ENCODE measurements at places on chromosomes 2 and 18.

DNA sequence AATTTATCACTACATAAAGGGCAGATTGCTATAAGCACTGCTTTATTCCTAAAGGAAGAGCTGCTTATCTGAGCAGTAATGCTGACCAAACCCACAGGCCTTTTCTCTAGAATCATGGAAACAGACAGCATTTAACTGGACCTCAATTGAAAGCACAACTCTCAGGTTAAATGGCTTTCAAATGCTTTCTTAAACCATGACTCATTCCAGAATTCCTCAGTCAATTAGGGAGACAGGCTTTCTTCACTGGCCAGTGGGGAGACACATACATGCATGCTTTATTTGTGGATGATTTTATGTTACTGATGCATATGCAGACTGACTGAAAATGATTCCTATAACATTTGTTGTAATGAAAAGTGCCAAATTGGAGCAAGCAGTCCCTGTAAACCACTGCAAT lies 114.6 kb downstream of the ACVR1 start:
- DNase-seq, result no peak

DNA sequence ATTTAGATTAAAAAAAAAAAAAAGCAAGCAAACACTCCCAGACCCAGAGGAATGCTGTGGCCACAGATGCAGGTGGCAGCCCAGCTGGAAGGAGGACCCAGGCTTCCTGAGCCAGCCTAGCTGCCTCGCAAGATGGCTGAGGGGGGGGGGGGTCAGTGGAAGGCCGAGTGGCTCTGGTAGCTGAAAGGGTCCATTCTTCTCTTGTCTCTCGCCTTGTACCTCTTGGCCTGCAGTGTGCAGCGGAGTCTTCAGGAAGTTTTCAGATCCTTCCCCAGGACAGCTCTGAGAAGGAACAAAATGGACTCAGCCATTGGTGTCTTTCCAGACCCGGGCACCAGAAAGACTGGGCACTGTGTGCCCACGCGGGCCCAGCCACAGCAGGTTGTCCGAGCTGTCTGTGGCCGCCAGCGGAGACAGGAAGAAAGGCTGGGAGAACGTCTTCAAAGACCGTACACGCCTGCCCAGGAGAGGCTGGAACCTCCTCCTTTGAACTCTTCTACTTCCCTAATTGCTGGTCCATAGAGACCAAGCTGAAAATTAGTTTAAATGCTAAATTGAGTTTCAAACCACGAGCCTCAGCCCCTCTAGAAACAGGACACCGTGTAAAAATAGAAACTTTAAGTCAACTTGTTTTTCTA lies 21.3 kb downstream of the APCDD1 start:
- DNase-seq, result no peak

GRCh38 chr2:134074619-134075018 lies 179.3 kb upstream of the MGAT5 start:
- no peak for DNase-seq

DNA sequence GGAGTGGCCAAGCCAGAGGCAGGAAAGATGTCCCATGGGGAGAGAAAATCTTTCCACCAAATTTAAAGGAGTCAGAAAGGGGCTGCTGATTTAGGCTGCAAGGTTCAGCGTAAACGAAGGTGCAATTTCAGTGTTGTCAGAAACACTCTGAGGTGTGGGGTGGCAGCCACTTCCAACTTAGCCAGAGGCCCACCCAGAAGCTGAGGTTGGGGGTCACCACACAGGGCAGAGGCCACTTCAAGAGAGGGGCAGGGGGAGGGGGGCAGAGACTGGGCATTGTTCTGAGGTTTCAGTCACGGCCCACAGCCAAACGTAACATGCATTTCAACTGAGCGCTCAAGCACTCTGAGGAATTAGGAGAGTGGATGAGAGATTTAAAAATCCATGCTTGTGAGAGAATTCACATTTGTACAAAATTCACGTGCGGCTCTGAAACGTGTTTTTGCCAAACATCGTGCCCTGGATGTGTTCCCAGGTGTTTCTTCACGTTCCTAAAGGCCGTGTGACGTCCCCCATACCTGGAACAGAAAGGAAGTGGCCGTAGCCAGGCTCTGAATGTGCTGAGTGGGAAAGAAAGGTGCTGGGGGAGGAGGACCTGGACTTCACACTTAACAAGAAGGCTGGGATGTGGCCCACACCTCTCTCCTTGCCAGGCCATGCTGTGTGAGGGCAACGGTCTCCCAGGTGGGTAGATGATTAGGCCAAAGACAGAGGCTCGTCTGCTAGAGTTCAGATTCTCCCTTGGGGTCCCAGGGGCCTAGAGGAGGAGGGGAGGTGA lies 19.5 kb upstream of the BOK start:
- no peak for DNase-seq

DNA sequence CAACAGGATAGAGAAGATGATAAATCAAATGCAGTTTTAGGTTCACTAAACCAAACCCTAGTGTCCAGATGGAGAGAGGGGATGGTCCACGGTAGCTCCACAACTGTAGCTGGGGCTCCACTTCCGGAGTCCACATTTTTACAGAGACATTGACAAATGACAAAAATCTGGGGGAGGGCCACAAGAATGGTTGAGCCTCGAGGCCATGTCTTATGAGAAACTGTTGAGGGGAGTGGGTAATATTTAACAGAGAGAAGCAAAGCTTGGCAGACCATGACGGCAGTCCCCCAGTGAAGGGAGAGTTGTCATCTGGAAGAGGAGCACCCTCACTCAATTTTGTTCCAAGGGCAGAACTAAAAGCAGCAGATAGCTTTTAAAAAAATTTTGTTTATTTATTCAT lies 17.6 kb upstream of the EPHA4 start:
- DNase-seq, result no peak

- DNase-seq, result no peak
Measured at GRCh38 chr2:28423856-28424605, 31.4 kb downstream of the FOSL2 start.

DNA sequence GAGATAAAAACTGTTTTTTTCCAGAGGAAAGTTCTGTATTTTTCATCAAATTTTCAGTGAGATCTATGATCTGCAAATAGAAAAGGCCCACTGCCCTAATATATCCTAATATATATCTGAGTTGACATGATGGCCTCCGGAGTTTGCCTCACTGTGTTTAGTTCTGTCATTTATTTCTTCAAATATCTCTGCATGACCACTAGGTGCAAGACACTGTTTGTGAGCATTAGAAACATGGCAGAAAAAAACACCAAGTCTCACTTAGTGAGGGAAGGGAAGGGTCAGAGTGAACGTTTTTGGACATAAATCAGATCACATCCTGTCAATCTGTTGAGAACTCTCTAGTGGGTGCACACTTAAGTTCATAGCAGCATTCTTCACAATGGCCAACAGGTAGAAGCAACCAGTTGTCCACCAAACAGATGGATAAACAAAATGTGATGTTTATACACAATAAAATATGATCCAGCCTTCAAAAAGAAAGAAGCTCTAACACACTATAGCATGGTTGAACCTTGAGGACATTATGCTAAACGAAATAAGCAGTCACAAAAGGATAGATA lies 53.4 kb downstream of the SPIRE1 start:
- no peak for DNase-seq

DNA sequence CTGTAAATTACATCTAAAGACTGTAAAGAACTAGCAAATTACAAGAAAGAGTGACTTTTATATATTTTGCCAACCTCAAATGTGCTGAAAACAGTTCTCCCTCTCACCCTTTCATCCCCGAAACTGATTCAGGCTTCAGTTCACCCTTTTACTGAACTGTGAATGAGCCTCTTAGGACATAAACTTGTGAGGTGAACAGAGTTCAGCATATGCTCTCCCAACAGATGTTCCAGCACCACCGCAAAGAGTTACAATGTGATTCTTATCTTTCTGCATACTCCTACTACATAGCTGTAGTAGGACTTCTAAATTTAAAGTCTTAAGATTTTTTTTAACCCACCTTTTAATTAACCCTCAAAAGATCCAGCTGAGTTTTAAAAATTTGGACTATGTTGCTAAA lies 1.2 kb upstream of the ZCCHC2 start:
- no peak for DNase-seq

DNA sequence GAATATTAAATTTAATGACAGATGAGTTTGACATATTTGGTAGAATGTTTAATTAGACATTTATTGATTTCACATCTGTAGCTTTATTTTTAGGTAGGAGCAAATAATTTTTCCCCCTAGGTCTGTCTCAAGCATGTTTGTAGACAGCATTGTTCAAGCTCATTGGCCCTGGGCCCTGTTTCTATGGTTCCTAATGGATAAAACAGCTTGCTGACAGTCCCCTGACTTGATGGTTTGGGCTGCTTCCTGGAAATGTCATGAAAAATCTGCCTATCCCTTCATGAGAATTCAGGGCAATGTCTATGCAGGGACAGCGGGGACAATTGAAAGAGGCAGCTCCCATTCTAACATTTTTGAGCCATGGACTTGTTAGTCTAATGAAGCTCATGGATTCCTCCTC lies 14.6 kb upstream of the MEP1B start:
- no peak for DNase-seq

DNA sequence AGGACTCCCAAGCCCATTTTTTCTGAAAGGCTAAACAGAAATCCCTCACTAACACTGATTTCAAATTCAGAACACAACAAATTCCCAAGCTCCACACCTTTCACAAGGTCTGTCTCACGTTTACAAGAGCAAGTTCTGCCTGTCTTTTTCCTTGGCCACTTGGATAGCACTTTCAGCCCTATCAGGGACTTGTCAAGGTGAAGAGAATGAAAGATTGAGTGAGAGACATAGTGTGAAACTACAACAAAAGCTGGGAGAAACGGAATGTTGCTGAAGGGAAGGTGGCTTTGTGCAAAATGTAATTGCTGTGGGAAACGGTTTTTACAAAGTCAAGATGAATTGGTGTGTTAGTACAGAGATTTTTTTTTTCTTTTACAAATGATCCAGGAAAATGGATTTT lies 89.4 kb upstream of the GATA6 start:
- DNase-seq, result no peak

DNA sequence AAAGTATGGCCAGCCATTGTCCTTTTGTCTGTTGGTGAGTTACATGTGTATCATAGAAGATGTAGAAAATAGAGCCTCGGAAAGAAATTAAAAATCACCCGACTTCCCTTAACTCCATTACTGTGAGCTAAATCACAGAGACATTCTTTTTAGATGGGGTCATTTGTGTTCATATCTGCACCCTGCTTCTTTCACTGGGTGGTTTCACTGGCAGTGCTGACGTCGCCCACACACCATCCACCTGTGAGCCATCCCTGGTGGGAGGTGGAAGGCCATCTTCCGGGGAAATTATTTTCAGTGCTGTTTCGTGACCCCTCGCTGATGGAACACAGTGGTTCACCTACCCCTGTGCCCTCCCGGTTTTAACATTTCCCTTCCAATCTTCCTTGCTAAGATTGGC lies 21.2 kb downstream of the SH3BP4 start:
- DNase-seq, result no peak

DNA sequence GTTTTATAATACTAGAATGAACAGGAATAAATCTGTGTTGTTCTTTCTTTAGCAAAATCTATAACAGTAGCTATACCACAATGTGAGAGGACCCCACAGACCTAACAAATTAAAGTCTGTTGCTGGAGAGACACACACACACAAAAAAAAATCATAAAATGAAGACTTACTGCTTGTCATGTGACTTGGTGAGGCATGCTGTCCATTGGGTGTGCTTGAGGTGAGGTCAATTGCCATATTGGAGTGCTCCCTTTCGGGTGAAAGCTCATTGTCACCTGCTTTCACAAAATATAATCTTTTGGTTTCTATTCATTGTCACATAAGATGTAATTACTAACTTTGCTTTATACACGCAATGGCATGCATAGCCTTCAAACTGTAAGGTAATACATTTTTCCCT lies 3.9 kb downstream of the IKZF2 start:
- no peak for DNase-seq

DNA sequence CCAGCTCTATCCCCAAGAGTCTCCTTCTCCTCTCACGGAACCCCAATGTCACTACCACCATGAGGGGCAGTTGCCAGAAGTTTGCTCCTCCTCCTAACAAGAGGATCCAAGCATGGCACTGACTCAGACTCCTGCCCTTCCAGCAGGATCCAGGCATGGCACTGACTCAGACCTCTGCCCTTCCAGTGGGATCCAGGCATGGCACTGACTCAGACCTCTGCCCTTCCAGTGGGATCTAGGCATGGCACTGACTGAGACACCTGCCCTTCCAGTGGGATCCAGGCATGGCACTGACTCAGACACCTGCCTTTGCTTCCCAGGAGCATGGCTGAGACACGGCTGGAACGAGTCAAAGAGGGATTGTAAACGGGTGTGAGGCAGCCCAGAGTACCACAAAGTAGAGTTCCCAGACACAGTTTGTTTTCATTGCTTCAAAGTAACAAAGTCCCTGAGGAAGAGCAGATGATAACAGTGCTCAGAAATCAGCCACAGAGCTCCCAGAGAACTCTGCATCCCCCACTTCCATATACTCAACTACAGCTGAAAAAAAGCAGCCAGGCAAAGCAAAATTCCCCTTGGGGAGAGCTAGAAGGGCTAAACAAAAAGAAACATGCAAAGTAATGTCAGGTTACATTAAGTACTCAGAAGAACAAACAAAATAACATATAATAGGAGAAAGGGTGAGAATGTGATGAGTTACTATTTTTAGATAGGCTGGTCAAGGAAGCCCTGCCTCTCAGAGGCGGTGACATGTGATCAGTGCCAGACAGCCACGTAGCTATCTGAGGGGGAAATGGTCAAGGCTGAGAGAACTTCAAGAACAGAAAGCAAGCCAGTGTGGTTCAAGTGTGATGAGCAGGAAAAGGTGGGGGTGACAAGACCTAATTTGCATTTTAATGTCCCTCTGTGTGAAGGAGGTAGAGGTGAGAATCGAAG lies 3.0 kb downstream of the BUB1 start:
- DNase-seq, result no peak

GRCh38 chr18:73952296-73952946 lies 195.2 kb downstream of the FBXO15 start:
- DNase-seq, result no peak

DNA sequence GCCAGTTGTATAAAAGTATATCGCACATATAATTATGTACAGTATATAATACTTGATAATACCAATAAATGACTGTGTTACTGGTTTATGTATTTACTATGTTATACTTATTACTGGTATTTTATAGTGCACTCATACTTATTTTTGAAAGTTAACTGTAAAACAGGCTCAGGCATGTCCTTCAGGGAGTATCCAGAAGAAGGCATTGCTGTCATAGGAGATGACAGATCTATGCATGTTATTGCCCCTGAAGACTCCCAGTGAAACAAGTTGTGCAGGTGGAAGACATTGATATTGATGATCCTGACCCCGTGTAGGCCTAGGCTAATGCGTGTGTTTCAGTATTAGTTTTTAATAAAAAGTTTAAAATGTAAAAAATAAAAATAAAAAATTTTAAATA lies 20.3 kb upstream of the ASXL3 start:
- DNase-seq, result no peak

DNA sequence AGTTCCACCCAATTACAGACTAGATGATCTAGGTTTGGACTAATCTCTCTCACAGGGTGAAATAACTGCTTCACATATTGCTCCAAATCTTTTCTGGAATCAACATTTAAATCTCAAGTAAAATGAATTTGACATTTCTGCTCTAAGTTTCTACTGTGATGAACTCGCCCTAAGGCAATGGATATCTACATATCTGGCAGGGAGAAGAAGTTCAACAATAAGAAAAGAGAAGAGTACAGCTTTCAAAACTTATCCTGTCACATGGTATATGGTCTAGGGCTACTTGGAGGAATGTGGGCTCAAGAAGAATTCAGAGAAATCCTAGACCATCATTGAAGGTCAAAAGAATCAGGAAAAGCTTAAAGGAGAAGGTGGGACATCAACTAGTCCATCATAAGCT lies 440.2 kb downstream of the MBD2 start:
- DNase-seq, result no peak

Measured in stimulated activated CD4-positive, alpha-beta T cell treated with anti-CD3 and anti-CD28 coated beads, Interleukin-4, amount 100 ng/mL, for 1 hour (primary cell).